ENCODE measurements at places on chromosomes 1 and 21.

GRCh38 chr1:223142795-223143536 lies at the start of gene TLR5:
TLR5 (minus strand) TSS chr1:223143248; CDS start chr1:223113031, 30,217 bp downstream.
- DNase-seq: peak; percentile 92

DNA sequence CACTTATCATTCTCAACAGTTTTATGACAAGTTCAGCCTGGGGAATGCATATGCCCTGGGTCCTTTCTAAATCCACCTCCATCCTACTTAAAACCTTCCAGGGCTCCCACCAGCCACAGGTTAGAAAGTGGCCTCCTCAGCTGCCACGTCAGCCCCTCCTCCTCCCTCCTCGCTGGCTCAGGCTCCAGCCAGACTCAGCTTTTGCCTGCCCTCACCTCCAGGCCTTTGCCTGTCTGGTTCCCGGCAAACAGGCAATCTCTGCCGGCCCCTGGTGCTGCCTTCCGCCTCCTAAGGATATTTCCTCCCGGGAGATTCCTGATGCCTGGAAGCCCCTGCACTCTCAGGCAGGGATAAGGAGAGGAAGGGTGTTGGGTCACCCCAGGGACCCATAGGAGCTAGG lies 9.5 kb downstream of the RHBG start:
- no peak for DNase-seq

GRCh38 chr1:164961715-164962114 lies 394.8 kb downstream of the LMX1A start:
- DNase-seq: no peak

- DNase-seq: no peak
Measured at GRCh38 chr1:222288053-222288452, 259.9 kb downstream of the HHIPL2 start.

GRCh38 chr1:167673265-167673664 lies 43.2 kb downstream of the RCSD1 start:
- DNase-seq: no peak

DNA sequence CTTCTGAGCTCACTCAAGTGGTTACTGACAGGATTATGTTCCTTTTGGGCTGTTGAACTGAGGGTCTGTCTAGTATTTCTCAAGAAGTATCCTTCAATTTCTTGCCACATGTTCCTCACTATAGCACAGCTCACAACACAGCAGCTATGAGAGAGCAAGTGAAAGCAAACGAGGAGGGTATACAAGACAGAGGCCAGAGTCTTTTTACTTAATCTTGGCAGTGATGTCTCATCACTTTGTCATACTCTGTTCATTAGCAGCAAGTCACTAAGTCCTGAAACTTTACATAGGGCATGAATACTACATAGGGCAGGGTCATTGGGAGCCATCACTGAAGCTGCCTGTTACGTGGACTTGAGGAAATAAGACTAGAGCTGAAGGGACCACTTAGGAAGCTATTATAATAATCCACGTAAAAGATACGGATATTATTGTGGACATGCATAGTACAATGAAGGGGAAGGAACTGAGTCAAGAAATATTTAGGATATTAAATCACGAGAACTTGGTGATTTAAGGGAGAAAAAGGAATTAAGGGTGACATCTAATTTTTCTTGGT lies 63.7 kb downstream of the SLC30A7 start:
- DNase-seq: no peak

DNA sequence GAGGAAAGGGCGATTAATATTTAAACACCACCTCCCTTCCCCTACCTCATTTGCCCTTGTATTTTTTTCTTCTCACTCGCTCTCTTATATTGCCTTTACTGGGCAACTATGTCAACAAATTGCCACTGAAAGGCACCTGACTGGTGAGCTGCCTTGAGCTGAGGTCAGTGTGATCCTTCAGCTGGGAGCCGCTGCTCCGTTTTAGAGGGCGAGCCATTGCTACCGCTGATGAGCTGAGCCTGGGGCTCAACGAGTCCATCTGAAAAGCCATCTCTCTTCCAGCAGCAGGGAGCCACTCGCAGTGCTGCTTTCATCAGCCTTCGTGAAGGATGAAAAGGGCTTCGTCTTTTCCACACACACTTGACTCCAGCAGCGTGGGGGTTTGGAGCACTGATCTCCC lies 108.0 kb upstream of the KIF26B start:
- DNase-seq: no peak

GRCh38 chr1:234186037-234186688 lies 187.1 kb upstream of the COA6 start:
- DNase-seq: no peak

- DNase-seq: no peak
Measured at GRCh38 chr21:45528028-45528705, 14.1 kb downstream of the SLC19A1 start.

GRCh38 chr21:43190544-43190943 lies 21.7 kb downstream of the CRYAA start:
- peak; percentile 38 for DNase-seq
